ENCODE measurements at places on chromosomes 3 and 15.

- DNase-seq, result no peak
These were observed 18.5 kb upstream of the VPS39 start for GRCh38 chr15:42226648-42227047.

GRCh38 chr3:146200461-146201220 lies 39.7 kb upstream of the PLOD2 start:
- no peak for DNase-seq

DNA sequence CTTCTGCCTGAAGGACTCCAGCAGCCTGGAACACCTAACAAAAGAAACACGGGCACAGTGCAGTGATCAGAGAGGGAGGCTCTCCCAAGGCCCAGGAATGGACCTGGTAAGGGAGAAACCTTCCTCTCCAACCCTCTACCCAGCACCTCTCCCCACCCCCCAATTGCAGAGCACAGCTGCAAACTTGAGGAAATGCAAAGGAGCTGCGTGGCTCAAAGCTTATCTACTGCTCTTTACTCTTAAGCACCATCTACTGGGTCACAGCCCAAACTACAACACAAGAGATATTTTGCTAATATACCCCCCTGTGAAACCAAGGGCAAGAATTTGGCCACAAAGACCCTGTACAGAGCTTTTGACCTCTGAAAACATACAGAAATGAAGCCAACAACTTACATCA lies 328.3 kb downstream of the OXSM start:
- DNase-seq, result no peak

DNA sequence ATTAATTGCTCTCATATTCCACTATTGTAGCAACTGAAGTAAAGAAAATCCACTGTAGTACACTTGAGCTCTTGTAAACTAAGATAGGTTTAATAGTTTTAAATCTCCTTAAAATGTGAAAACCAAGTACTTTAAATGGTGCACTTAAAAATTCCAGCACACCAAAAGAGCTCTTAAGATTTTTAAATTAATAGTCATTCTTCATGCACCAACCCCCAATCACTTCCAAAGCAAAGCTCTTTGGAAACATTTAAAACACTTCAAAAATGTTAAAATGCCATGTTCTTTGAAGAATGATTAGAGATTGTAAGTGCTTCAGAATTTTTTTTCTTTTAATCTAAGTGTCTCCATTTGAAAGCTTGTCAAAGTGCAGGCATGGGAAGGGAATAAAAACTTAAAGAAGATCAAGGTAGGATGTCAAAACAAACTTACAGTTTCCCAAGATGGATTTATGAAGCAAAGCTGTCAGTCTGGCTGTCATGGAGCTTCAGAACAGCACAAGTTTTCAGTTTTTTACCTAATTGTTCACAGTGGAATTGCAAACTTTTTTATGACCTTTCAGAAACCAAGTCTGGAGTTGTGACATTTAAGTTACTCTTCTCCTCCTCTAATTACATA lies 84.3 kb downstream of the ARPP21 start:
- DNase-seq, result no peak

DNA sequence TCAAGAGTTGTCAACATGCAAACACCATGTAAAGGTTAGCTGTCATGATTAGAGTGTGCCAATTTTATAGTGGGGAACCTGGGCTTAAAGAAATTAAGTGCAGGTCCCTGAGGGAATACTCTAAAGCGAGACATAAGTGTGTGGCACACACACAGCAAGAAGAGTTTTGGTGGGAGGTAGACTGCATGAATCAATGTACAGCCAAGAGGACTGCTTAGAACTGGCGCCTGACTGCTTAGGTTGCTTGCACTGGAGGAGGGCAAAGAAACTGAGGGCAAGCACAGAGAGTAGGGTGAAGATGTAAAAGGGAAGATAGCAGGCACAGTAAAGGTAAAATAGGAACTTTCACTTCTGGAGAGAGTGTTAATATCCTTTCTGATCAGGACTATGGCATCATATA lies 184.9 kb downstream of the SOX2 start:
- DNase-seq, result no peak

DNA sequence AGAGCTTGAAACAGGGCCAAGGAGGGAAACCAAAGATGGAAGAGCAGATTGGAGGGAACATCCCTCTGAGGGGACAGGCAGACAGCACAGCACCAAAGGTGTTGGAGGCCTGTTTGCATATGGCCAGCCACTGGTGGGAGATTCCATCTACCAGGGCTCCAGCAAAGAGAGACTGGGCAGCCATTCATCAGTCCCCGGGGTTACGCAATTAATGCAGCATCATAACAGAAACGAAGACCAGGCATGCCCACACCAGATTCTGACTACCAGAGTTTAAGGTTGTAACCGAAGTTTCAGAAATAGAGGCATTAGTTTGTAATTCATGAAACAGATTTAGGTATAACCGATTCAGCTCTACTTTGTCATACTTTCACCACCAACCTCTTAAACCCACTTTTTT lies 58.1 kb downstream of the COL8A1 start:
- DNase-seq, result no peak

DNA sequence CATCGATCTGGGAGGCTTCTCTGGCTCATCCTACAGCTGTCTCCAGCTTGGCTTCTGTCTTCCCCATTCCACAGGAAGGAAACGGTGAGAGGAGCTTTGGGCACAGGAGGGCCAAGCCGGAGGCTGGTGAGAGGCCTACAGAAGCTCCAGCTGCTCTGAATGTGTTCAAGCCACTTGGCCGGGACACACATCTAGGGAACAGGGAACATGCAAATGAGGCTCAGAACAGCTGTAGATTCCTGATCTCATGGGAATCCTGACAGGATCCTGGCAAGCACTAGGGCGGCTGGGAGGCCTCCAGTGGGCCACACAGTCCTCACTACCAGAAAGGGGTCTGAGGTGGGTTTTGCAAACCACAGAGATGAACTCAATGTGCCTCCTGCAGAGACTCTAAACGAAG lies 13.7 kb downstream of the SEMA5B start:
- no peak for DNase-seq

- no peak for DNase-seq
These were observed 127.1 kb upstream of the RBMS3 start for GRCh38 chr3:29153811-29154210.

All from PC-9 (cell line).